ENCODE measurements at places on chromosomes 4 and X. TPM values are rescaled to one million over a fixed set of nuclear protein-coding genes. Genes with fewer than 3 reads are reported as not detected.

CHRDL1 gene
- 220 TPM for total RNA-seq

ZAR1 gene
- not detected for total RNA-seq

MCF2 gene
- total RNA-seq = not detected

GDPD2 gene
- total RNA-seq = not detected

NSDHL gene
- total RNA-seq = 8.7 TPM

PNMA5 gene
- total RNA-seq = not detected

Data from esophagus muscularis mucosa (tissue), 4 donors.